ENCODE measurements at places on chromosomes 5 and 9.

DNA sequence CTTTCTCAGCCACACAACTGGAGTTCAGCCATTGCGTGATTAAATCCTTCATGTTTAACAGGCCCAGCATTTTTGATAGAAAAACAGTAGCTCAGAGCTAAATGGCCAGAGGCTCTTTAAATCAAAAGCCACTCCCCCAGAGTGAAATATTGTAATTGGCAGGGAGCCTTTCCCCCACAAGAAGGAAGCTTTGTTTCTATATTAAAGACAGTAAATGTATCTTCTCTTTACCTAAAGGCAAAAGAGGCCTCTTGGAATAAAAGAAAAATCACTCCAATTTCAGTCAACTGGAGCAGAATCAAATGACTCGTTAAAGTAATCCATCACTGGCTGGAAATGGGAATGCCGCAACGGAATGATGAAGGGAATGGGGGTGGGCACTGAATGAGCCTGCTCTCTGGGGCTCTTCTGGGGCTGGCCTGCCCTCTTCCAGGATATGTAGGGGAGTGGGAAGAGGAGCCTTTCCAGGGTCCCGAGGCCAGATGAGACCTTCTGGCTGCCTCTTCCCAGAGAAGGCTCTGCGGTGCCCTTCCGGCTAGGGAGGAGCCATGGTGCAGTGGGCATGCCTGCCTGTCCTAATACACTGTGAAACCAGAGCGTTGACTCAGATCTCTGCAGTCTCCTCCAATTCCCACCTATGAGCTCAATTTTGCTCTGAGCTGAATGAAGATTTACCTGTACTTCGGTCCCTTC, 45.2 kb downstream of the ANKDD1B start:
- DNase-seq: no peak

DNA sequence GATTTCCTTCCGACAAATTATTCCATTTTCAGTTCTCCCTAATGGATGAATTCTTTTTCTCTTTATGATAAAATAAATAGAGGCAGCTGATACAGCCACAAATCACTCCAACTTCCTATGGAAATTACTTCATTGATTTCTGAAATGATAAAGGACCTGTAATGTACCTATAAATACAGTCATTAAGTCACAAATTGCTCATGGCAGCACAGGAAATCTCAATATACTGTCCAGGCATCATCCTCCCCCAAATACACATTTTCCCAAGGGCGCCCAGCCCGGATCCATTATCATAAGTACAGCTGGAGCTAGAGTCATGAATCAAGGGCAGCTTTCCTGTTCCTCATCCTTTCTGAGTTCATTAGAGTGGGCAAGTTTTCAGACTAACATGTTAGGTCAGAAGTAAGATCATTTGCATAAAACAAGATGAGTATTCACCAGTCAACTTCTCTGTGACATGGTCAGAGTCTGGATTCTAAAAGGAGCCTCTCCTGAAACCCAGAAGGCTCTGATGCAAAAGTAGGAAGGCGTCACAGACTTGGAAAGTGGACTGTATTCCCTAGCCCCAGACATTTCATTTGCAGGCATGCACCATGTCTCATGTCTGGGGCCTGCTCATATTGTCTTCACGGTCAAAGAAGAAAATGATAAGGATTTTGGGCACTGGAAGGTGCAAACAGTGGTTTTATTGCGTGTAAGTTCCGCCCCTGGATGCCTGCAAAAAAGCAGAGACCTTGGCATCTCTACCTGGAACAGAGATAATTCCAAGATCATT, 383.2 kb downstream of the PLK2 start:
- DNase-seq: no peak

DNA sequence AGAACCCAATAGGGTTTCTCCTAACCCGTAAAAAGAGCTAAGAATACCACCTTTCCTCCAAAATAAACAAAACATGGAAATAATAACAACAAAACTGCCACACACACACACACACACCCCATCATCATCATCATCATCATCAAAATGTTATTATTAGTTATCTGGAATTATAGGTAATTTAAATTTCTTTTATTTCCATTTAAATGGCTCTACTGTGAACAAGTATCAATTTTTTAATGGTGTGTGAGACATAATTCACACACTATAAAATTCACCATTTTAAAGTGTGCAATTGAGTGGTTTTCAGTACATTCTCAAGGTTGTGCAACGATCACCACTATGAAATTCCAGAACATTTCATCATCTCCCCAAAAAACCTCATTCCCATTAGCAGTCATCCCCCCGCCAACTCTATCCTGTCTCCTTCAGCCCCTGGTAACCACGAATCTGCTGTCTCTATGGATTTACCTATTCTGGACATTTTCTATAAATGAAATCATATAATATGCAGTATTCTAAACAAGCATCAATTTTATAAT, 172.7 kb downstream of the ROR2 start:
- DNase-seq: no peak

DNA sequence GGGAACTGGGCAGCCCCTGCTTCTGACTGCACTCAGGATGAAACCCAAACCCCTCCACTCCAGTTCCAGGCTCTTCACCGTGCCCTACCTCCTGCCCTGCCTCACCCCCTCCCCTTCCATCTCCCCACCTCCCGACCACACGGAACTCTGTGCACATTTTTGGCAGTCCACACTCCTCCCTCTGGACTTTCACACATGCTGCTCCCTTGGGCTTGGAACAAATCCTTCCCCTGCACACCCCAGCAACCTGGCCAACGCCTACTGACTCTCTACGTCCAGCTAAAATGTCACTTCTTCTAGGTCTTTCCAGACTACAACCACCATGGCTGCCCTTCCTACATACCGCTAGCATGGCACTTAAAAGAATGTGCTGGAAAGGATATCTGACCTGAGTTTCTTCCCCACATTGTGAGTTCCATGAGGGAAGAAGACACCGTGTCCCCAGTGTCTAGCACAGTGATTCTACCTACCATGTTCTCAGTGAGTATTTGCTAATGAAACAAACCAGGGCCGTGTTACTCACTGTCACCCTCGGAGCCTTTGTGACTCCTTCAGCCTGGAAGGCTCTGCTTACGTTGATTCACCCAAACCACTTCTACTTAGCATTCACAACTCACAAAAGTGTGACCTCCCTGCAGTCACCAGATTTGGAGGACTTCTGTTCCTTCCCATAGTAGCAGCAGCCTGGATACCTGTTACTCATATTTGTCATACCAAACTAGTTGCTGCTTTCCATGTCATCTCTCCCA, 18.7 kb downstream of the RETREG1 start:
- DNase-seq: no peak

DNA sequence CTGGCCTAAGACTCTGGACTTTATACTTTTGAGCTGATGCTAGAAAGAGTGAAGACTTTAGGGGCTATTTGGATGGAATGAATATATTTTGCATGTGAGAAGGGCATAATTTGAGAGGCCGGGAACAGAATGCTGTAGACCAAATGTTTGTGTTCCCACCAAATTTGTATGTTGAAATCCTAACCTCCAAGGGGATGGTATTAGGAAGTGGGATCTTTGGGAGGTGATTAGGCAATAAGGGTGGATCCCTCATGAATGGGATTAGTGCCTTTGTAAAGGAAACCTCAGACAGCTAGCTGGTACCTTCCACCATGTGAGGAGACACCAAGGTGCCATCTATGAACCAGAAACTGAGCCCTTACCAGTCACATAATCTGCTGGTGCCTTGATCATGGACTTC, 165.1 kb upstream of the S1PR3 start:
- DNase-seq: no peak

- no peak for DNase-seq
Measured at GRCh38 chr5:90982576-90982975, 400.5 kb downstream of the ARRDC3 start.

DNA sequence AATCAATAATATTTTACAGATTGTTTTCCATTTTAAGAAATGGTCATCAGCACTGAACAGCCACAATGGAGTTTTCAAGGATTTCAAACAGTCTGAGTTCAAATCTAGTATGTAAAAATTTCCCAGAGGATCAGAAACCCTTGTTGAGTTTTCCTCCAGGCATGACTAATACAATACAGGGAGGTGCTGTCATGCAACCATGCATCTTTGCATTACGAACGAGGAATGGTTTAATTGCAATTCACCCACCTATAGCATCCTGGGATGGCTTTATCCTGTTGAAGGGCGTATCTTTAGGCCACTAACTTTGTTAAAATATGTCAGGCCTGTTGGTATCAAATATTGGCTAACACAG, 196.4 kb downstream of the EFNA5 start:
- DNase-seq: no peak

- DNase-seq: no peak
Measured at GRCh38 chr5:76269932-76270610, 133.0 kb upstream of the IQGAP2 start.

DNA sequence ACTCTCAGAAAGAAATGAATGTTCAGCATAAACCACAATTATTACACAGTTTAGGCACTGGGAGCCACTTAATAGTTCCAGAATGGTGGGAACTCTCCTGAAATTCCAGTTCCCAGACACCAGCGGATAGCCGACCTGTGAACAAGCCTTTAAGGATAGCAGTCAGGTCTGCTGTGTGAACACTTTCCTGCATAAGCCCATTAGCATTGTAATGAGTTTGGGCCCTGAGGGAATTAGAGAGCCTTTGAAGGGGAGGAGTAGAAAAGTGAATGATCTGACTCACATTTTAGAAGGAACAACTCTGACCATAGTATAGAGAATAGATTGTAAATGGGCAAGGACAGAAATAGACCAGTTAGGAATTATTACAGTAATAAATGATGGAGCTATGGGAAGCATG, 189.1 kb downstream of the ADGRV1 start:
- DNase-seq: no peak

- no peak for DNase-seq
Measured at GRCh38 chr9:20642045-20642444, 19.7 kb upstream of the MLLT3 start.

DNA sequence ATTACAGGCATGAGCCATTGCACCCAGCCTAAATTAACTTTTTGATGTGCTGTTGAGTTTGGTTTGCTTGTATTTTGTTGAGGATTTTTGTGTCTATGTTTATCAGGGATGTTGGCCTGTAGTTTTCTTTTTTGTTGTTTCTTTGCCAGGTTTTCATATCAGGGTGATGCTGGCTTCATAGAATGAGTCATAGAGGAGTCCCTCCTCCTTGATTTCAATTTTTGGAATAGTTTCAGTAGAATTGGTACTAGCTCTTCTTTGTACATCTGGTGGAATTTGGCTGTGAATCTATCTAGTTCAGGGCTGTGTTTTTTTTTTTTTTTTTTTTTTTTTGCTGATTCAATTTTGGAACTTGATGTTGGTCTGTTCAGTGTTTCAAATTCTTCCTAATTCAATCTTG, 1164.3 kb upstream of the DMAC1 start:
- no peak for DNase-seq

DNA sequence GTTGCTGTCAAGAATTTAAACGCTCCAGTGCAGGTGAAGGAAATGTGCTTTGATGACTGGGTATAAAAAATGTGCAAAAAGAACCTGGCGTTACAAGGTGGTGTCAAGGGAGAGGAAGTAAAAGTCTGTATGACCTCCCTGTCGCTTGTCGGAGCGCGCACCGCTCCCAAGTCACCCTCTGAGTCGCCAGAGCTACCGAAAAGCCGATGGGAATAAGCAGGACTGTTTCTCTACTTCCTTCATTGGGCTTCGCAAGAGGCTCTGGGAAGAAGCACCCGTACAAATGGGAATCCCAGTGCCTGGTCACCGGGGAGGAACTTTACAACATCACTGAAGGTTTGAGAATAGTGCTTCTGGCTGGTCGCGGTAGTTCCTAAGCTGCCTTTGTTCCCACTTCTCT, 1.3 kb upstream of the DMRT2 start:
- no peak for DNase-seq

DNA sequence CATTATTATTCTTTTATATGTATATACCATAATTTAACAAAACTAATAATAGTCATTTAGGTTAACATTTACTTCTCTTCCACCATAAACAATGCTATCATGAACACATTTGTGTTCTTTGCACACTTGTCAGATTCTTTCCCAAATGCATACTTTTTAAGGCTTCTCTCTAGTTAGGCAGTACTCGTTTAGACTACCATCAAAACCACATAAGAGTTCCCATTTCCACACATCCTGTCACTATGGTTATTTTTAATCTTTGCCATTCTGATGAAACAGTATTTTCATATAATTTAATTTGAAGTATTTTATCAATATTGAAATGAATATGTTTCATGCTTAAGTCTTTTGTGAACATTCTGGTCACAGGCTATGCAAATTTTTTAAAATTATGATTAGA, 15.1 kb downstream of the DROSHA start:
- DNase-seq: no peak

DNA sequence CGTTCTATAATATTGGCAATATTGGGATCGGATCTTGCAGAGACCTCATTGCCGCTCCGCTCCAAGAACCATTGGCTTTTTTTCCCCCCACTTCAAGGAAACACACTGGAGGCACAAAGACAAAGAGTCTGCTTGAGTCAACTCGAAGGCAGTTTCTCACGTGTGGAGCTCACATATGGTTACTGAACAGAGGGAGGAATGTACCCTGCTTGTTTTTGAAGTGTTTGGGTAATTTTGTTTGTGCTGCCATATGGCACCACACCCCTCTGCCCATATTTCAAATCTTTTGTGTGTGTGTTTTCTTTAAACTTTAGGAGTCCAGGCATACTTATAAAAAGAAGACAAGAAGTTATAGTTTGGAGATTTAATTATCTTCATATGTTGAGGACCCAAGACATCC, 595.9 kb downstream of the DTWD2 start:
- no peak for DNase-seq

DNA sequence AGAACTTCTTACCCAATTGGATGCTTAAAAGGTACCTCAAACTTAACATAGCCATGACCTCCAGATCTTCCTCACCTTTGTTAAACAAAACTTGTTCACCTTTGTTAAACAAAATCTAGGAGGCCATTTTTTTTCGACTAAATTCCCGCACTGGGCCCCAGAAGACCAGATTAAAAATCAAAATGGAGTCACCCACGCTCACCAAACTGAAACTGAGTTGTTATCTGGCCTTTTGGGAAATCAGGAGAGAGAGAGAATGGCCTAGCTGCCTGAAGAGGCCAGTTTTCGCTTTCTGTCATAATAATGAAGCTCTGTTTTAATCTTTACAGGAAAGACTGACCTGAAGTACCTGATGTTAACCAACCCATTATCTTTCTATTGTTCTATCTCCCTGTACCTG, 69.4 kb downstream of the FYB1 start:
- no peak for DNase-seq

DNA sequence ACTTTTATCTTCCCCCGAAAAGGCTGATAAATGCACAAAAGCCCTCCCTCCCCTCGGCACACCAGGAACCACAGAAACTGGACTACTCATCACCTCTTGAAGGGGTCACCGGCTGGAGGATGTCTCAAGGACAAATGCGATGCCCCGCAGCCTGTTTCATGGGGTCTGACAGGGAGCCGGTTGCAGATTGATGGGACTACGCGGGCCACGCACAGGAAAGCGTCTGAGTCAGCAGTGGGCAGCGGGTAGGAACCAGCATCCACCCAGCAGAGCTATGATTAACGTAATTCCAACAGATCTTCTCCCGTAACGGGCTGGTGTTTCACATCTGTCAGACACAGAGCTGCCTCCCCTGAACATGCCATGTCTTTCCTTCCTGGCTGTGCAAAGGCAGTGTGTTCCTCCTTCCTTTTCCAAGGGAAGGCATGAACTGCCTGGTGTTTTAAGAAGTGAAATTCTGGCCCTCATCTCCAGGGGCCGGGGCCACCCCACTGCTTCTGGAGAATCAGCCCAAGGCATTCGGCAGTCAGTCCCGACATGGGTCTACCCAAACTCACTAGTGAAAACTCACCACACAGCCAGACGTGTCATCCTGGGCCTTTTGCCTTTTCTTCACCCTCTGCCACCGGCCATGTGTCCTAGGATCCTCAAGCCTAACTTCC, 144.4 kb upstream of the PHYKPL start:
- no peak for DNase-seq

Data from stimulated activated CD8-positive, alpha-beta memory T cell treated with anti-CD3 and anti-CD28 coated beads, Interleukin-7, amount 100 ng/mL, for 1 hour (primary cell).